ENCODE measurements at places on chromosomes 12 and 14. TPM values are rescaled to one million over a fixed set of nuclear protein-coding genes. Genes with fewer than 3 reads are reported as not detected.

DNA sequence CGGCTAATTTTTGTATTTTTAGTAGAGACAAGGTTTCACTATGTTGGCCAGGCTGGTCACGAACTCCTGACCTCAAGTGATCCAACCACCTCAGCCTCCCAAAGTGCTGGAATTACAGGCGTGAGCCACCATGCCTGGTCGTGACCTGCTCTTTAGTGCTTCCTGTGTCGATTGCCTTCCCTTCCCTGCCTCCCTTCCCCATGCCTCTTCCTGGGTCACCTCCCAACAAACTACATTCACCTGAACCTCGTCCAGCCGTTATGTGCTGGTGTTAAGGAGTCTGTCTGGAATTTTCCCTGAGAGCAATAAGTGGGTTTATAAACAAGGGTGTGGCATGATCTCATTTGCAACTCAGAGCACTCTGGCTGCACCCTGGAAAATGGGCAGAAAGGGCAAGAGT, 32.1 kb upstream of the C12orf76 start:
- H3K4me3 ChIP-seq = no peak overlapping the region
- DNase-seq = no peak
- no peaks in the 10 kb centered on the region for H3K27me3 ChIP-seq
- no peaks in the 10 kb centered on the region for H3K4me1 ChIP-seq
- no peaks in the 10 kb centered on the region for H3K36me3 ChIP-seq
- no peak overlapping the region for H3K27ac ChIP-seq

DNA sequence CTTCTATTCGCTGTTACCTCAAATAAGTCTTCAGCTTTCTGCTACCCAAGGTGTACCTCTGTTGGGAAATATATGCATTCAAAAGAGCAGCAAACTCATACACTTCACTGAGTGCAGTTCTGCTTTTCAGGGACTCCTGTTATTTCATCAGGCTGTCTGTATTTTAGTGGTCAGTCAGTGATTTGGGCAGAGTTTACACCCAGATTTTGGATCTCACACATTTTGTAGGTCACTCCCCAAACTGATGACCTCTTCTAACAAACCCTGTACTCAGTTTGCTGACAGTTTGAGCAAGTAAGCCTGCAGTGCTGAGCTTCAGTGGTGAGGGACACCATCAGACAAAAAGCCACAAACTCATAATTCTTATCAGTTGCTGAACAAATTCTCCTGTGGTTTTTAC, 8.2 kb upstream of the WASHC4 start:
- H3K27ac ChIP-seq = no peak overlapping the region
- no peaks in the 10 kb centered on the region for H3K27me3 ChIP-seq
- DNase-seq = no peak
- no peaks in the 10 kb centered on the region for H3K36me3 ChIP-seq
- no peaks in the 10 kb centered on the region for H3K4me1 ChIP-seq
- no peak overlapping the region for H3K4me3 ChIP-seq

- H3K27me3 ChIP-seq = no peaks in the 10 kb centered on the region
- no peak for DNase-seq
- H3K4me3 ChIP-seq = no peak overlapping the region
These were observed 756 bp downstream of the RNASE7 start for GRCh38 chr14:21042918-21043317.

DNA sequence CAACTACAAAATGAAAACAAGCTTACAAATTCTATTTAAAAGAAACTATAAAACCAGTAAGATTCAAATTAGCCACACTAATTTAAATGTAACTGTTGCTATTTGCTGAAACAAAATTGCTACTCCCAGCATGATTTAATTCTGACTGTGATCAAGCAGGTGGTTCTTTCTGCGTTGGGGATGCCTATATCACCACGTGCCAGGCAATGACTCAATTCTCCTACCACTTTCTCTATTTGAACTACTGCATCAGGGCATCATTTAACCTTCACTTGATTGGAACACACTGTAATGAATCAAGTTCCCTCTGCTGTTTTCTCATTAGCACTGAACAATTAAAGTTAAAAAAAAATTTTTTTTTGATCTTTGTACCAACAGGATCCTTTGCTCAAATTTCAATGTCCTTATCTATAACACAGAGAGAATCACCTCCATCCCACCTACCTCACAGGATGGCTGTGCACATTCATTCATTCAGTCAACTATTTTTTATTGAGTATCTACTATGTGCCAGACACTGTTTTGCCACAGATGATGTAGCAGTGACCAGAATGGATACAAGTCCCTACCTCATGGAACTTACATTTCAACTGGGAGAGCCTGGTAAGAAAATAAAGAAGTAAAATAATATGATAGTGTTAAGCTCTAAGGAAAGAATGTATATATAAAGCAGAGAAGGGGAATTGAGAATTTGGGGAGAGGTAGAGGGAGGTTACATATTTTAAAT, 8.0 kb upstream of the ACTN1 start:
- no peaks in the 10 kb centered on the region for H3K36me3 ChIP-seq
- no peak overlapping the region for H3K4me3 ChIP-seq
- no peaks in the 10 kb centered on the region for H3K4me1 ChIP-seq
- no peaks in the 10 kb centered on the region for H3K27me3 ChIP-seq
- peak overlapping the region; percentile 54 for H3K27ac ChIP-seq

The STAC3 gene
- 0.41 TPM for total RNA-seq

The TSPAN8 gene
- 5.0 TPM for total RNA-seq
